ENCODE measurements at places on chromosomes 5 and 9.

GRCh38 chr9:124335320-124335707 is 77.6 kb downstream of the NEK6 start:
- DNase-seq: no peak

DNA sequence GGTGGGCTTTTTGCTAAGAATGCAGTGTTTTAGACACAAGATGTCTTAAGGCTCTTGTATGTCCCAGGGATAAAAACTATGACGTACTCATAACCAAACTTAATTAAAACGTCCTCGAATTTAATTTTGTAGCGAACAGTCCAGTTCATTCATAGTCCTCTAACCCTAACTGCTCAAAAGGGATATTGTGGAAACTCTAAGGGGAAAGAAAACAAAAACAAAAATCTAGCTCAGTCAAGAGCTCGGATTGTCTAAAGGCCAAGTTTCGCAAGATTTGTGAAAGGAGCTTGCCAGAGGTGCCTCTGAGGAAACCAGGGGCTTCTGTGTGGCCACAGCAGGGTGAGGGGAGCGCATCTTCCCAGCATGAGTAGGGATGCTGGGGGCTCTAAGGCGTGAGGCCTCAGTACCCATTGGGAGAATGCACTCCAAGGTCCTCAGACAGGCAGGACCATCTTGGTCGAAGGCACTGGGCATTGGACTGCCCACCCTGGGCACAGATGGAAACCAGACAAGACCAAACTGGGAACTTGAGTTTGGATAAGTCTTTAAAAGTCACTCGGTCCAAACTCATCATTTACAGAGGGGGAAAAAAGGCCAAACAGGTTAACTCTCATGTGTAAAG is 71.8 kb downstream of the PRRT1B start:
- DNase-seq: no peak

- DNase-seq: no peak
Observed at GRCh38 chr5:72328172-72328571, 8.0 kb downstream of the PTCD2 start.

DNA sequence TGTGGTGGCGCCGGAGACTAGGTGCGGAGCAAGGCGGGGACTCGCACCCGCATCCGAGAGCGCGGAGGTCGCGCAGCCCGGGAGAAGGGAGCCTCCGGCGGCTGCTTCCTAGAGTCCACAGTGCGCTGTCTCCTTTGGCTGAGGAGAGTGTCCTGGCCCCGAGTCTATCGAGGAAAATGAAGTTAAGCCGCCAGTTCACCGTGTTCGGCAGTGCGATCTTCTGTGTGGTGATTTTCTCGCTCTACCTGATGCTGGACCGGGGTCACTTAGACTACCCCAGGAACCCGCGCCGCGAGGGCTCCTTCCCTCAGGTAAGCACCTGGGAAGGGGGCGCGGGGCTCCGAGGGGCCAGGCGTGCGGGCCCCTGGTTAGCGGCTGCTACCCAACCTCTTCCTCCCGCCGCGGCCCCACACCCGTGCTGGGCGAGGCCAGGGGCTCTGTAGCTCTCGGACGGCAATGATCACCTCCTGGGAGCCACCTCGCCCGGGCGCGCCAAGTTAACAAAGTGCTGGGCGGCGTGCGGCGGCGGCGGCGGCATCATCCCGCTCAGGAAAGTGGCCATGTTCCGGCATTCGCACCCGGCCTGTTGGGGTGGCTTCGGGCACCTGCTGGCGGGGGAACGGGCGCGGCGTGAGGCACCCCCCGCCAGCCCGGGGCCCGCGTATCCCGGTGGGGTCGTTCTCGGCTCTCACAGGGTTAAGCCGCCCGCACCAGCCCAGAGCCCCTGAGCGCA is 681 bp downstream of the MAN2A1 start:
- peak; percentile 38 for DNase-seq

GRCh38 chr5:1860949-1861348 is 21.8 kb downstream of the IRX4 start:
- no peak for DNase-seq

GRCh38 chr5:15757103-15757502 is 257.1 kb downstream of the FBXL7 start:
- DNase-seq: no peak

DNA sequence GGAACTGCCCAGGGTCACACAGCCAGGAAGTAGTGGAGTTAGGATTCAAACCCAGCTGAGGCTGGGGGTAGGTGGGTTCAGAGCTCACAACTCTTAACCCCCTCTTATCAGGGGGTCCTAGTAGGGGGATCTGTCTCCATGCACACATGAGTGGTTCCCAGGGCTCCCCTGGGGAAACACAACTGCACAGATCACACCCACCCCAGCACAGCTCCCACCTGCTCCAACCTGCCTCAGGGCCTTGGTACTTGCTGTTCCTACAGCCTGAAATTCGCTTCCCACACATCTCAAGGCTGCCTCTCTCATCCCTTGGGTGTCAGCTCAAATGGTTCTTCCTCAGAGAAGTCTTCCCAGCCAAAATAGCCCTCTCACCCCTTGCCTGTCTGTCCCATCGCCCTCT is 4.8 kb downstream of the SNCB start:
- no peak for DNase-seq

- DNase-seq: no peak
Observed at GRCh38 chr9:76109953-76110352, 219.5 kb downstream of the PCSK5 start.

DNA sequence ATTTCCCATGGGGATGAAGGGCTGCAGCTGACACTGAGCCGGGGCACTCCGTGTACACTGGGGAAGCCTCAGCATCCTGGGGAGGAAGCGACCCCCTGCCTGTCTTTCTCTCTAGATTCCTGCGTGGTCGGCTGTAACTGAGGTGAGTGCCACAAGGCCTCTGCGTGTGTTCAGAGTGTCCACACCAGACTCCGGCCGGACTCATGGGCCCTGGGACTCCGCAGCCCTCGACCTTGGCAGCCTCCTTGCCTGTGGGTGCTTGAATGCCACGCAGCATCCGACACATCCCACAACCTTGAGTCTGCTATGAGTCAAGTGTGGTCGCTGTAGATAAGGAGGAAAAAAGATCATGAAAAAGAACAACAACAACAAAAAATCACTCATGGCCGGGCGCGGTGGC is 23.4 kb downstream of the PAEP start:
- DNase-seq: no peak

- no peak for DNase-seq
Observed at GRCh38 chr9:87528969-87529368, 31.3 kb downstream of the DAPK1 start.

- DNase-seq: peak; percentile 78
Observed at GRCh38 chr9:4548811-4549725, 58.8 kb downstream of the SLC1A1 start.

DNA sequence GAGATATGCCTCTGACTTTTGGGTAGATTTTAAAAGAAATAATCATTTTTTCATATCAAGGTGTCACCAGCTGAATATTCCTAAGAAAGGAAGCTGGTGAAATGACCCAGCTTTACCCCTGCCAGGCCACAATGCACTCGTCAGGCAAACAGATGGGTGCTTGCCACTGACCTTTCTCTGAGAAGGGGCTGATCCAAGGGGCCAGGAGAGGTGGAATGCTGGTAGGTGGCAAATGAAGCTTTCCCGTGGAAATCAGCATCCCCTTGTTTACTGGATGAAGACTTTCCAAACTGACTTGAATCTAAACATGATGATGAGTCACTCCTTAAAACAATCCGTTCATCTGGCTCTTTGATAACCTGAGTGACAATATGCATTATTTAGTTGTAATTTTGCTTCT is 44.3 kb upstream of the PLPP6 start:
- DNase-seq: no peak

DNA sequence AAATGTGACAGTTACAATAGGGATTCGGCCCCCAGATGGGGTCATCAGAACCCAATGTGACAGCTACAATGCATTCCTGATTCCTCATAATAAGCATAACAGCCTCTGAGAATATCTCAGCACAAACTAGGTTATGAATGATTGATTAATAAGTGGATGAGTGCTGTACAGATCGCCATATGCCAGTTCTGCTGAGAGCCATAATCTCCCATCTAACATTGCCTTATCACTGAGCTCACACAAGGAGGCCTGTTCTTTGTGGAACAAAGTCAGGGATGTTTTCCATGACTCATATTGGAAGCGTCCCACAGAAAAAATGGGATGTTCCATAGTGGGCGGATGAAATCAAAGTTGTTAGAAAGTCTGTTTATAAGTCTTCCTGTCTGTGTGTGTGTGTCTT is 89.6 kb downstream of the KIF4B start:
- DNase-seq: no peak
